ENCODE measurements at places on chromosomes 3 and 15.

- DNase-seq = no peak
Measured at GRCh38 chr15:88932271-88932874, 19.2 kb upstream of the MFGE8 start.

DNA sequence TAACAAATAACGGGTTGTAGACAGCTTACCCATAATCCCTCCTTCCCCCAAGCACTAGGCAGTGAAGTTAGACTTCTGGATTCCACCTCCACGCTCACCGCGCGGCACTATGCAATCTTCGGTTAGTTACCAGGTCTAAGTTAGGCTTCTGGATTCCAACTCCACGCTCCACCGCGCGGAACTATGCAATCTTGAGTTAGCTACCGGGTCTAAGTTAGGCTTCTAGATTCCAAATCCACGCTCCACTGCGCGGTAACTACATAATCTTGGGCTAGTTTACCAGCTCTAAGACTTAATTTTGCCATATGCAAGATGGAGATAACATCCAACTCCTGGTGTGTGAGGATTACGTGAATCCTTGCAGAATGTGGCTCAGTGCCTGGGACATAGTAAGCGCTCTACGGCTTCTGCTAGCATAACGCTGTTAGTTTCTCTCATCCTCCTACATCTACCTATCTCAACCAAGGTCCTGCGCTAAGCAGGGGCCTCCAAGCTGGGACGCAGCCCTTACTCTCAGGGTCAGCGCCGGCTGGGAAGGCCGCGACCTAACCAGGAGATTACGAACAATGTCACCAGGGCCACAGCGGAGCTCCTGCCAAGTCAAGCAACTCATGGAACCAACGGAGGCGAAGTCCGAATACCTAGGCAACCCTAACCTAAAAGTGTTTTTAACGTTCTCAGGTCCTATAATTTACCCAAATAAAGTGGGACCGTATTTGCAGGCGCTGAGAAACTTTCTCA, 497 bp upstream of the RPLP1 start:
- peak; percentile 27 for DNase-seq

DNA sequence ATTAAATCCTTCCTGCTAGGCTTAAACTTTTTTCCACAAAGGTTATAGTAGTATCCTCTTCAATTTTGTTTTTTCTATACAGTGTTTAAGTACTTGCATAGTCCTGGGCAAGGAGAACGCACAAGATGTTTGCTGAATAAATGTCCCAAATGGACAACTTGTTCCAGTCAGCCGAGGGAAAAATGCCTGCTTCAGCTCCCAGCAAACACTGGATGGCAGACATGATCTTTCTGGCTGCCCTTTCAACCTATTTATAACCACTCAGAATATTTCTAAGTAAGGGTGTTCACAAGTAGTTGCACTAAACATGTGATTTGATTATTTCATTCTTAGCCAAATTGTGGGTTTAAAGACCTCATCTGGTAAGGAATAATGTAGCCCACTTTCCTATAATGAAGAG, 29.8 kb downstream of the GNB4 start:
- no peak for DNase-seq

GRCh38 chr3:129591932-129592331, 14.5 kb downstream of the PLXND1 start:
- no peak for DNase-seq

DNA sequence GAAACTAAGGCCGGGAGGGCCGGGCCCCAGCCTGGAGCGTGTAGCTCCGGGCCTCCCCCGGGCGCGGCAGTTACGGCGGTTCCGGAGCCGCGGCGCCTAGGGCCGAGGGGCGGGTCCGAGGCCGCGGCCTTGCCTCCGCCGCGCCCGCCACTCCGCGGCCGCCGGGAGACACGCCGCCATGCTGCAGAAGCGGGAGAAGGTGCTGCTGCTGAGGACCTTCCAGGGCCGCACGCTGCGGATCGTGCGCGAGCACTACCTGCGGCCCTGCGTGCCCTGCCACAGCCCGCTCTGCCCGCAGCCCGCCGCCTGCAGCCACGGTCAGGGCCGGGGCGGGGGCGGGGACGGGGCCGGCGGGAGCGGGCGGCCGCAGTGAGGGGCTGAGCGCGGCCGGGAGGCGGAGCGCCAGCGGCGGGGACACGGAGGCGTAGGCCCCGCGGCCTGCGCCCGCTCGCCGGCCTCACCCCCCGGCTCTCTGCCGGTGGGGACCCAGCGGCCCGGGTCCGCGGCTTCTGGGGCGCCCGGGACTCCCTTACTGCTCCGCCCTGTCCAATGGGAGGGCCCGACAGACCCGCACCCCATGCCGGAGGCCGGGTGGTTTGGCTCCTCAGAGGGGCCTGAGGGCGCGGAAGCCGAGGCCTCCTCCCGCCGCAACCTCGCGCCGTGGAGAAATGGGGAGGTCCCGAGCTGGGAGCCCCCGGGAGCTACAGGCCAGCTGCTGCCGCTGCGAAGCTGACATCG, at the start of gene DIS3L:
DIS3L (plus strand) TSS at position 150 of the 738 bp plus-strand sequence; CDS start at position 179, 29 bp downstream.
- DNase-seq = peak; percentile 66

DNA sequence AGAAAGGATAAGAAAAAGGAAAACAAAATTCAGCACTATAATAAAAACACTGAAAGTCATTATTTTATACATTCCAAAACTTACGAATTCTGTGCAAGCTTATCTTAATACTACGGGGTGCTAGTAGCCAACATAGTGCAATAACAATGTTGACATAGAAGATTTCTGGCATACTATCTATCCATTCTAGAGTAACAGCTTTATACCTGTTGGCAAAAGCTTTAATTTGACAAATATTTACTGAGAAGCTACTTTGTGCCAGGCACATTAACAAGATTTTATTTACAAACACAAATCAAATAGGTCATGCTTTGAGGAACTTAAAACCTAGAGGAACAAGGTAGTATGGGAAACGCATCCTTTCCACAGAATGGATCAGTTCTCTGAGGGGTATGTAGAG, 1.1 kb downstream of the ACKR4 start:
- no peak for DNase-seq

GRCh38 chr15:73570355-73571032, 62.7 kb downstream of the NPTN start:
- no peak for DNase-seq

- peak; percentile 83 for DNase-seq
Measured at GRCh38 chr3:49092938-49093852, 676 bp downstream of the QRICH1 start.

- no peak for DNase-seq
Measured at GRCh38 chr3:170734735-170735065, 135.3 kb downstream of the RPL22L1 start.

GRCh38 chr3:129558081-129558771, 15.3 kb downstream of the H1-8 start:
- no peak for DNase-seq

- DNase-seq = no peak
Measured at GRCh38 chr3:162525066-162525742, 1028.6 kb downstream of the OTOL1 start.

- no peak for DNase-seq
Measured at GRCh38 chr3:126269354-126269753, 87.9 kb downstream of the KLF15 start.

- no peak for DNase-seq
Measured at GRCh38 chr3:183122257-183122932, 23.1 kb upstream of the MCCC1 start.

DNA sequence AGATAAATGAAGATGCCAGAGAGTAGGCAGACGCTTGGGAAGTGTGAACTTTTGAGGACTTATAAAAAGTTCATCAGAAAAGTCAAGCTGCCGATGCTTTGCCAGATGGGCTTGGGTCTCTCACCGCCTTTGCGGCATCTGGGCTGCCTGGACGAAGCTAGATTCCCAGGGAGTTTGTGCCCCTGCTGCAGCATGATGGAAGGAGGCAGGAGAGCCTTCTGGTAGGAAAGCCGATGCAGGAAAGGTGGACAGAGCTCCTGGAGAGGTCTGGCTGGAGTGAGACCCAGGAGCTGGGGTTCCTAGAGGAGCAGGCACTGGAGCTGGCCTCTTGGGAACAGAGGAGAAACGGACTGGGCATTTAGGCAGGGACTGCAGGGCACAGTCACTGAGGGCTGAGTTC, 51.9 kb upstream of the ATP2B2 start:
- no peak for DNase-seq

DNA sequence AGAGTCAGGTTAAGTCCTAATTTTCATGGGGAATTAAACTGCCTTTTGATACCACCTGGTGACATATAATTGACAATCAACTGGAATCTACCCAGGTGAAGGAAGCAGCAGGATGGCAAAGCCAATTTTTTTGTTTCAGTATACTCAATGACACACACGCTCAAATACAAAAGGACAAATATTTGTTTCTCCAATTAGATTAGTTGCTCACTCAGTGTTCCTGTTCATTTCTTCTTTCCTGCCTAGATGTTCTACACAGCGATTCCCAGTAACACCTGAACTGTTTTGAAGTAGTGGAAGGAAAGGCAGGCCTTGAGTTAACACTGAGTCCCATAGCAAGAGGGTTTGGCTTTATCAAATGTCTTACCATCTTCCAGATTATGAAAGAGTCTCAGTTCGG, 157.5 kb downstream of the PDZRN3 start:
- no peak for DNase-seq

GRCh38 chr15:69883306-69883705, 214.4 kb downstream of the TLE3 start:
- no peak for DNase-seq

GRCh38 chr3:32143849-32144757, 37.7 kb downstream of the GPD1L start:
- DNase-seq = peak; percentile 27

- peak; percentile 7 for DNase-seq
Measured at GRCh38 chr15:57340682-57341259, 35.5 kb upstream of the CGNL1 start.

GRCh38 chr15:73872346-73872745, 1.0 kb upstream of the TBC1D21 start:
- no peak for DNase-seq

- no peak for DNase-seq
Measured at GRCh38 chr3:155805204-155805801, 775 bp downstream of the C3orf33 start.

DNA sequence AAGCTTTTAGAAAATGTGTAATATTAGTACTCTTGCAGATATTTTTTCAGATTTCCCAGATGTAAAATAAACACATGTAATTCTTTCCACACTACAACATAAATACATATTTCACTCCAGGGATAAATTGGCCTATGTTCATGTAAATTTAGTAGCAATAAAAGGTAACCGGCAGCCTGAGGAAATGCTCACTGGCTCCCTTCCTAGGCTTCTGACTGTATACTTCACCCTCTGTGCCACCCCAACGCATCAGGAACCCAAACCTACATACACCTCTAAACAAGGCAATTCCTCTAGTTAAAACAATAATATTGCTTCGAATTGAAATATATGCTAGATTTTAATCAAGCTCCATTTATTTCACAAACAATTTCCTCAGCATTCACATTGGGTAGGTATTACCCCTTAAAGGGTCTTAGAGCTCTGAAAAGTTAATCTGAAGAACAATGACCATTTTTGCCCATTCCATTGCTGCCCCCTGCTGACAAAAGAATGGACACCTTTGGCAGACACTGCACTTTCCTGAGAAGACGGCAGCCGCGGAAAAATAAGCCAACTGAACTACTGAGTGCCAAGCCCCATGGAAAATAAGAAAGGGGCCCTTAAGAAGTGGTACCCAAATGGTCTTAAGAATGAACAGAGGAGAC, 212.5 kb downstream of the OSBPL10 start:
- DNase-seq = peak; percentile 47

DNA sequence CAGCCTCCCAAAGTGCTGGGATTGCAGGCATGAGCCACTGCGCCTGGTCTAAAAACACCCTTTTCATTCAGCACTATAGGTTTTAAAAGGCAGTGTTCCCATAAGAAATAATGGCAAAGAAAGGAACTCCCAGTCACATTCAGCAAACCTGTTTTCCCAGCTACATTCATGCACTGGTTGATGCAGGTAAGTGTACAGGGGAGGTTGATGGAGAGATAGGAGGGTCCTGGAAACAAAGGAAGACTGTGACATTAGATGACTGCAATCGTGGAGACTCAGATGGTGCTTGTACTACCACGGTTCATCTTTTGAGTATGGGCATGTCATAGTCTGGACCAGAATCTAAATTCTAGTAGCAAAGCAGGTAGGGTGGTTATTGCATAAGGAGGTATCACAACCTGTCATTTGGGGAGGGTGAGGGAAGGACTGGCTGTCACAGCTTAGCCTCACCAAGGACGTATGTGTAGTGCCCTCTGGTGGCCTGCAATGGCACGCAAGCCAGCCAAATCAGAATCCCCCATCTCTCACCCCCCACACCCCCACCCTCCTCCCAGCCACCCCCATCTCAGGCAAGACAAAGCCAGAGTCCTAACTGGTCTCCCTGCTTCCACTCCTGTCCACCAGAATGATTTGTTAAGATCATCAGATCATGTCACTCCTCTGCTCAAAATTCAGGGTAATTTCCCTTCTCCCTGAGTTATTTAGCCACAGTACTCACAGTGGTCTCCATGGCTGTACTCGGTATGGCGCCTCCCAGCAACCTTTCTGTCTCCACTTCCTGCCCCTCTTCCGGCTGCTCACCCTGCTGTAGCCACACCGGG, 28.8 kb upstream of the UBL7 start:
- DNase-seq = peak; percentile 78

DNA sequence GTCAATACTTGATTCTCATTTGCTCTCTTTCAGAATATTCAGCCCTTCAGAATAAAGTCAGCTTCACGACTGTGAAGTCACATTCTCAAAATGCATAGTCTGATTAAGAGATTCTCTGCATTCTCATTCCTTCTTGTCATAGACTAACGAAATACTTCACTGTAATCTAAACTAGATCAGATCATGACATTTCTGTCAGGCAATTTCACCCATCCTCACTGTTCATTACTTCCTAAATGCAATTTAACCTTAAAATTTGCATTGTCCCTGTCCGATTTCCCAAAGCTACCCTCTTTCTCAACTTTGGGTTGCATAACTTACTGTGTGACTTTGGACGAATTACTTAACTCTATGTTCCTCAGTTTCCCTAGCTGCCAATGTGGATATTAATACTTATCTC, 6.2 kb downstream of the RPL22L1 start:
- DNase-seq = no peak

DNA sequence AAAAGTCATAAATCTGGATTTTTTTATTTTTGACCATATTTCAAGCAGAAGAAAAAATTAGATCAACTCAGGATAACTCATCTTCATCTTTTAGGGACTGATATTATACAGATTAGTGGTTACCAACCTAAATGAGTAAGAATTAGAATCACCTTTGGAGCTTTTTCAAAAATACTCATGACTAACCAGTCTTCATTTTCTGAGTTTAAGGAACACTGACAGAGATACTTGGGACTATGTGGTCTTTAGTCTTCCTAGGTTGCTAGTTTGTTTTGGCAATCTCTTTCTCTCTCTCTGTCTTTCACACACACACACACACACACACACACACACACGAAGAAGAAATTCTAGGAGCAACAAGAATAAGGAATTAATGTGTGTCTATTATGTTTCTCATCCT, 50.1 kb downstream of the TMOD3 start:
- no peak for DNase-seq

Data from activated naive CD4-positive, alpha-beta T cell treated with Interleukin-2 at 50 U/mL for 16 hours (primary cell).